ENCODE measurements at places on chromosomes 13 and 19. TPM values are rescaled to one million over a fixed set of nuclear protein-coding genes. Genes with fewer than 3 reads are reported as not detected.

DNA sequence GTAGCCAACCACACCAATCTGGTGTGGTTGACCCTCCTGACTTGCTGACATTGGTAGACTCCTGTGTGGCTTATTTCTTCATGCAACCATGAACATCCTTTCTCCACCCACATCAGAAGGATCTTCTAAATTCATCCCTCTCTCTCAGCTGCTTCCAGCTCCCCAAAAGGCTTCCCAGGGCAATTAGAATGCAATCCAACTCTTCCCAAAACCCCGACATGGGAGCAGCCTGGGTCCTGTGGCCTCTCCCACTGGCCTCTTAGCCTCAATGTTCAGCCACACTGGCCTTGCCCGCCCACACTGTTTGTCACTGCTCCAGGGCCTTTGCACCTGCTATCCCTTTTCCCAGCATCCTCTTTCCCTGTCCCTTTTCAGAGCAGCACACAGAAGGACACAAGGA, 199.8 kb upstream of the SGCG start:
- DNase-seq: no peak

DNA sequence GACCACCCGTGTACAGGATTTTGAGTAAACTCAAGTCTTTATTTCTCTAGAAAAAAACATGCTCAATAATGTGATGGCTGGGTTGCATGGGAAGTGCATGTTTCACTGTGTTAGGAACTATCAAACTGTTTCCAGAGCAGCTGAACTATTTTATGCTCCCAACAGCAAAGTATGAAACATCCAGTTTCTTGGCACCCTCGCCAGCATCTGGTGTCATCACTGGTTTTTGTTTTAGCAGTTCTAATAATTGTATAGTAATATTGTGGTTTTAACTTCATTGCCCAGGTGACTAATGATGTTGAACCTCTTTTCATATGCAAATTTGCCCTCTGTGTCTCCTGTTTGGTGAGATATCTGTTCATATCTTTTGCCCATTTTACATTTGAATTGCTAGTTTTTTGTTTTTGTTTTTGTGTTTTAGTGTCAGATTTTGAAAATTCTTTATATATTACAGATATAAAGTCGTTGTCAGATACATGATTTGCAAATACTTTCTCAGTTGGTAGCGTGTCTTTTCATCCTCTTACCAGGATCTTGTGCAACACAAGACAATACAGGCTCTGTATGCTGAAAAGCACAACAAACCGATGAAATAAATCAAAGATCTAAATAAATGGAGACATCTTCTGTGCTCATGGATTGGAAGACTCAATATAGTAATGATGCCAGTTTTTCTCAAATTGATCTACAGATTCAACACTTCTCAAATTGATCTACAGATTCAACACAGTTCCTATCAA, 87.8 kb downstream of the IPO5 start:
- DNase-seq: no peak

DNA sequence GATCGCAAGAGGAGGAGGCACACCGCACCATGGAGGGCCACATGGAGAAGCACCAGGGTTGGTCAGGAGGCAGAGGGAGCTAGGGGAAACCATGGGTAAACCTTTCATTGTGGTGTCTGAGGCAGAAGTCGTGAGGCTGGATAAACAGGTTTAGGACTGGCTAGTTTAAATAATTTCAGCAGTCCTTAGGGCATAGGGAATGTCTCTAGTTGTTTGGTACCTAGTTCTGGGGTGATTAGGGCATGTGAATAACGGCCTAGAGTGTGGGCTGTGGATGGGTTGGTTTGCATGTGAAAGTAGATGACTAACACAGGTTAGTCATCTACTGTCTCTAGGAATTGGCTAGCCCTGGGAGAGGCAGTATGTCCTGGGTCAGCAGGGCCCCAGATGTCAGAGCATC, 102.3 kb downstream of the STOML3 start:
- DNase-seq: no peak

- no peak for DNase-seq
Observed at GRCh38 chr13:61706899-61707298, 291.2 kb upstream of the PCDH20 start.

GRCh38 chr13:21297447-21297846, 121.0 kb downstream of the MRPL57 start:
- DNase-seq: no peak

- no peak for DNase-seq
Observed at GRCh38 chr13:37870489-37870845, 895 bp upstream of the TRPC4 start.

- peak; percentile 95 for DNase-seq
Observed at GRCh38 chr19:18940769-18941627, at the start of gene HOMER3. Gene HOMER3 (minus strand): TSS chr19:18941217. CDS start chr19:18938982, 2,235 bp downstream.

DNA sequence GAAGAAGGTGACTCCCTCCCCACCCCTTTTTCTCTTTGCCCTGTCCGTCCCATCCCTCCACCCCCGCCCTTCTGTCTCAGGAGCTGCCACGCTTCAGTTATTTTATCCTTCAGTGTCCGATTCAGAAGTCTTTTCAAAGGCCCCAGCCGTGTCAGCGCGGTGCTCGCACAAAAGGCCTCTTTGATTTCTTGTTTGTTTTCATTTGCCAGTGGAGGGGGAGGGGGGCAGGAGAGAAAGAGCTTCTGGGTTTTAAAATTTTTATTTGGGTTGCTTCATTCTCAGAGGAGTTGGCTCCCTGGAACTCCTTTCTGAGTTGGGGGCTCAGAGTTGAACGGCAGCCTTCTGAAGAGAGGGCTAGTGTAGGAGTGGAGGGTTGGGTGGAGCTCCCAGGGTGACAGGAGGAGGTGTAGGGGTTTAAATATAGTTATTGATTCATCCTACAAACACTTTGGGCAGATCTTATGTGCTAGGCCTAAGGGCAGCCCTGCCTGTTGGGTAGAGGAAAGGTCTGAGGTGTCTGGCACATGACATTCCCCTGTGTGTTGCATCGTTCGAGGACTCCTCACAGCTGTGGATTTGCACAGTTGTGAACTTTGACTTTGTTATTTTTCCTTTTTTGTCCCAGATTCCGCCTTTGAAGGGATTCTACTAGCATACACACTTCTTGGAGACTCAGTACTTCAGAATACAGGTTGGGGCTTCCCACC, 36.8 kb downstream of the NFIX start:
- DNase-seq: no peak

DNA sequence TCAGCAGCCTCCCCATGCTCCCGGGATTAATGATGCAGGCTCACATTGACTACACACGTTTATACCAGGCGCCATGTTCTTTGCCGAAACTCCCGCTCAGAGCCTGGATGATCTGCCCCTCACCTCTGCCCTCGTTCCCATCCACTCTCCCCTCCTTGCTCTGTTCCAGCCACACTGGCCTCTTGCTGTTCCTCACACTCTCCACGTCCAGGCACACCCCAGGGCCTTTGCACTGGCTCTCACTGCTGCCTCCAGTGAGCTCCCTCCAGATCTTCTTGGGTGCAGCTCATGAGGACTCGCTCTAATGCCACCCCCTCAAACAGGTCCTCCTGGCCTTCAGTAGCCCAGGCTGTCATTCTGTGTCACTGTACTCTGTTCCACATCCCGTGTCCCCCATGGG, 39.2 kb downstream of the DPF1 start:
- DNase-seq: no peak

- DNase-seq: no peak
Observed at GRCh38 chr13:59348617-59349016, 815.1 kb downstream of the DIAPH3 start.

DNA sequence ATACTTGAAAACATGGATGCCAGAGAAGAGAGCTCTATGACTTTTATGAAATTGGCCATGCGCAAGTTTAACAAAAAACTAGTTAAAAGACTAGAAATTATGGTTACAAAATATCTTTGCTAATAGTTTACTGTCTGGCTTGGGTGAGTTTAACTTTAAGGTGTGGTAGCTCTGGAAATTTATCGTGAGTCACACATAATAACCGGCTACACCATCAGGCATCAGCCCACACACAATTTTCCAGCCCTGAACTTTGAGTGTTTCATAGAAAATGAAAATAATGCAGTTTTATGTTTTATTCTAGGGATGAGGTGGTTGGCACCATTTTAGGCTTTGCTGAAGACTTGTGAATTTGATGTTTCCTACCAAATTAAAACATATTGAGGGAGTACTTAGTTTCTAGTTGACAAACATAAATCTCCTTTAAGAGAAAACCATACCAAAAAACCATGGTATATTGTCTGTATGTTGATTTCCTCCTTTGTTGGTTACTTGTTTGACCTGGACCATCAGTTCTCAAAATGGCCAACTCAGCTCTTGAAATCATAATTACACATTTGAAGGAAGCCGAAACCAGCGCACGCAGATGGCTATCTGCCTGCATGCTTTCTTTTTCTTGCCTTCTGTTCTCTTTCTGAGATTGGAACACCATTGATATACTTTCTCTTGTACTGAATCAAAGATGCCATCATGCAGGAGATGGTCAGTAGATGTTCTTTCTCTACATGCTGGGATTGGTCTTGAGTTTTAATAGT, 125.1 kb downstream of the AKAP11 start:
- no peak for DNase-seq

- DNase-seq: no peak
Observed at GRCh38 chr13:39784347-39784746, 128.9 kb downstream of the COG6 start.

DNA sequence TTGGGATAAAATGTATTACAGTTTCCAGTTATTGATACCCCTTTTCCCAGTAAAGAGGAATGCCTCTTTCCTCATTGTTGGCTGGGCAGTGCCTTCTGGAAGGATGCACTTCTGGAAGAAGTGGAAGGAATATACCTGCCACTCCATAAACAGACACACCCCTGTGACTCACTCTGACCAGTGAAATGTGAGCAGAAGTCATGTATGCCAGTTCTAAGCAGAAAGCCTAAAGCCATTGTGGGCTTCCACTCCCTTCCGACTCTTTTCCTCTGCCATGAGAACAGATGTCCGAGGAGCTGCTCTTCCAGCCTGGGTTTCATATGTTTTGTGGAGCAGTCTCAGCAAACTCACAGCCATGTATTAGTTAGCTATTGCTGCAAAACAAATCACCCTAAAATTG, 166.1 kb upstream of the SERP2 start:
- DNase-seq: no peak

- DNase-seq: no peak
Observed at GRCh38 chr13:114101358-114102130, 30.9 kb downstream of the RASA3 start.

- no peak for DNase-seq
Observed at GRCh38 chr19:38538793-38539528, 78.8 kb downstream of the MAP4K1 start.

GRCh38 chr13:28539625-28540286, 44.8 kb upstream of the FLT1 start:
- no peak for DNase-seq

DNA sequence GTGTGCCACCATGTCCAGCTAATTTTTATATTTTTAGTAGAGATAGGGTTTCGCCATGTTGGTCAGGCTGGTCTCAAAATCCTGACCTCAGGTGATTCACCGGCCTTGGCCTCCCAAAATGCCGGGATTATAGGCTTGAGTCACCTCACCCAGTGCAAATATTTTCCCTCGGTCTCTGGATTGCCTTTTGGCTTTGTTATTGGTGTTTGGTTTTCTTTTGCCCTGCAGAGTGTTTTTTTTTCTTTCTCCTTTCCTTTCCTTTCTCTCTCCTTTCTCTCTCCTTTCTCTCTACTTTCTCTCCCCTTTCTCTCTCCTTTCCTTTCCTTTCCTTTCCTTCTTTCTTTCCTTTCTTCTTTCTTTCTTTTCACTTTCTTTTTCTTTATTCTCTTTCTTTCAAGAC, 33.2 kb downstream of the KDM4B start:
- DNase-seq: no peak

DNA sequence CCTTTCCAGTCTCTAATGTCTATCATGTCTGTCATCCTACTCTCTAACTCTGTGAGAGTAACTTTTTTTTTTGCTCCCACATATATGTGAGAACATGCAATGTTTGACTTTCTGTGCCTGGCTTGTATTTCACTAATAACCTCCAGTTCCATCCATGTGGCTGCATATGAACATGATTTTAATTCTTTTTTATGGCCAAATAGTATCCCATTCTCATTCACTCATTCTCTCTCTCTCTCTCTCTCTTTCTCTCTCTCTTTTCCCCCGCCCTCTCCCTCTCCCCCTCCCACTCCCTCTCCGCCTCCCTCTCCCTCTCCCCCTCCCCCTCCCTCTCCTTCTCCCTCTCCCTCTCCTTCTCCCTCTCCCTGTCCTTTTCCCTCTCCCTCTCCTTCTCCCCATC, 52.0 kb downstream of the DNAJC3 start:
- DNase-seq: no peak

DNA sequence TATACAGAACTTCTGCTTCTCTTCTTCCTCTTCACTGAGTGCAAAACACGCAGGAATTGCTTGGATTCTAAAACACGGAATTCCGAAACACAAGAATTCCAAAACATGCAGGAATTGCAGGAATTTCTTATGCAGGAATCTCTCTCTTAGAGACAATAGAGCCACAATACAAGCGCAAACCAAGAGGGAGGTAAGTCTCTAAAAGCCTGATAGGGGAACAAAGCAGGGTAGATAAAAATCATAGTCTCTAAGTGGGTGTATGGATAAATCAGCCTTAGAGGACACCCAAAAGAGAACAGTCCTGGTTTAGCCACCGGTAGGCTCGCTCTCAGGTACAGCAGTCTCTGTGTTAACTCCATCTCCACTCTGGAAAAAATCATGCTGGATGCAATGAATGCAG, 112.9 kb downstream of the LHFPL6 start:
- no peak for DNase-seq

GRCh38 chr13:55067946-55068345, 2039.3 kb downstream of the OLFM4 start:
- no peak for DNase-seq

GRCh38 chr19:55676383-55676782, 1.4 kb downstream of the EPN1 start:
- peak; percentile 35 for DNase-seq

- no peak for DNase-seq
Observed at GRCh38 chr13:38398711-38399493, 49.3 kb downstream of the UFM1 start.

- no peak for DNase-seq
Observed at GRCh38 chr19:17225053-17225452, 973 bp upstream of the OCEL1 start.

The KASH5 gene
- total RNA-seq: 0.20 TPM

The SGCG gene
- 0.35 TPM for total RNA-seq

The TMIGD2 gene
- not detected for total RNA-seq

The RUBCNL gene
- 0.45 TPM for total RNA-seq

The TJP3 gene
- 2.4 TPM for total RNA-seq

The CGB5 gene
- not detected for total RNA-seq

The FUT1 gene
- total RNA-seq: 19.6 TPM

All from K562 (cell line).